ENCODE measurements at places on chromosomes 13 and 19.

DNA sequence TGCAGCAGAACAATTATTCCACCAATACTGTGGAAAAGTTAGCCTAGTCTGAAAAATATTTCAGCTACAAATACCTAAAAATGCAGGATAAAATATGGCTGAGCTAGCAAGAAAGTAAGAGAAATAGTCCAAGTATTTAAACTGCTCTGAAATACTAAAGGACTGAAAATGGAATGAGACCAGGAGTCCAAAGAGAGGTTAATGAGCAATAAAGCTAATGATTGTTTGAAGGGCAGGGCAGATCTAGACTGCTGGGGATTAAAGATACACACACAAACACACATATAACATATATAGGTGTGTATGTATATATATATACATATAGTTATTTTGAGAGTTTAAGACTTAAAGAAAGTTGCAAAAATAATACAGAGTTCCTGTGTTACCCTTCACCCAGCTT lies 2.6 kb upstream of the CDADC1 start:
- DNase-seq, result no peak

DNA sequence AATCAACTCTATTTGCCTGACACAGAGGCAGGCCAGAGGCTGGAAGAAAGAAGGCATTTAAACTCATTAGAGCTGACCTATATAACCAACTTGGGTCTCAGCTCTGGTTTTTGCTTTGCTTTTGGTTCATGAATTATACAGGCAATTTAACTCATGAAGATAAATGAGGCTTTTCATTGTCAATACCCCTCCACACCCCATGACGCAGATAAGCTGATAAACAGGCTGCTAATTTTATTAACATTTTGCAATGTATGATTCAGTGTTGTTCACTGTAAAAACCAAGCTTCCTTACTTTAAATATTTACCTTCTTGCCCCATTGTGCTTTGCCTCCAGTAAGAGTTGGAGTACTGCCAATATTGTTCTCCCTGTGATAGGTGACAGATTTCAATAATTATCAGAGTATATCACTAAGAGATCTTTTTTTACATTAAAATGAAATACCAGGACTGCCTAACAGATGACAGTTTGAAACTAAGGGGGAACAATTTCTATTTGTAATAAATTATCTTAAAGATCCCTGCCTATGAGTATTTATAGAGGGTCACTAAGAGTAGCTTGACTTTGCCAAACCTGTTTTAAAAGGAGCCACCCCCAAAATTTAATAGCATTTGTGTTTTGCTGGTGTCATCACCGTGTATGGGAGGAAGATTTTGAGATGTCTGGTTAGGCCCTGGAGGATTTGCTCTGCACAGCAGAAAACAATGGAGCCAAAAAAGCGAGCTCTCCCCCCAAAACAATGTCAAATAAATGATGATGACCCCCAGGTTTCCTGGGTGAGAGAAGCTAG lies 472.7 kb upstream of the NBEA start:
- DNase-seq, result no peak

DNA sequence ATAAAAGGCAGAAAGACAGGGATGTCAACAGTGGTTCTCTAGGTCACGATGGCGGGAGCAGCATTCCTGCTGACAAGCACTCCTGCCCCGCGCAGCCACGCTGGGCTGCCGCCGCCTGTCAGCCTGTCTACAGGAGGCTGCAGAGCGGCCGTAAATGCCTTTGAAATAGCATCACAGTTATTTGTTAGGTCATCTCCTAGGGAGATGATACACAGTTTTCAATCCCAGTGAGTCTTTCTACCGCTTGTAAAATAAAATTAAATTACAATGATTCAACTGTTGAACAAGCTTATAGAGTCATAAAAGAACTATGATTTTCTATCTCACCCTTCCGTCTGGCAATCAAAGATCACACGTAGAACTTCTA lies 7.3 kb upstream of the SLC7A9 start:
- DNase-seq, result no peak

- no peak for DNase-seq
These were observed 622.4 kb downstream of the DCT start for GRCh38 chr13:93857126-93857525.

GRCh38 chr13:99379856-99380801 lies 72.9 kb upstream of the GPR183 start:
- DNase-seq, result no peak

DNA sequence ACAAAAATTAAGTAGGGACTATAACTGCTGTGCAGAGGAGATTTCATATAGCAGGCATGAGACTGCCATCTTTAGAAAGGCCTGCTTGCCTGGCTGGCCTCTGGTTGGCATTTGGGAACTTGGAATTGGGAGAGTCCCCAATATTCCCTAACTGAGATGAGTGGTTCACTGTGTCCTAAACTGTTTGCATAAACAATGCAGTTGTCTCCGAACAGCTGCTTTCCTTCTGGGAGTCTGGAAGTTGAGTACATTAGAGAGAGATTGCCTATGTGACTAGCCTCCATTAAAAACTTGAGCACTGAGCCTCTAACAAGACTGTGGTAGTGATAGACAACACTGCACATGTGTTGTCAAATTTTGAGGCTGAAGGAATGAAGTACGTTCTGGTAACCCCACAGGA lies 47.4 kb downstream of the STOML3 start:
- no peak for DNase-seq

- no peak for DNase-seq
These were observed 380.4 kb downstream of the OLFM4 start for GRCh38 chr13:53408847-53409568.

- DNase-seq, result peak; percentile 75
These were observed 451 bp upstream of the ICAM5 start for GRCh38 chr19:10289167-10289835.

DNA sequence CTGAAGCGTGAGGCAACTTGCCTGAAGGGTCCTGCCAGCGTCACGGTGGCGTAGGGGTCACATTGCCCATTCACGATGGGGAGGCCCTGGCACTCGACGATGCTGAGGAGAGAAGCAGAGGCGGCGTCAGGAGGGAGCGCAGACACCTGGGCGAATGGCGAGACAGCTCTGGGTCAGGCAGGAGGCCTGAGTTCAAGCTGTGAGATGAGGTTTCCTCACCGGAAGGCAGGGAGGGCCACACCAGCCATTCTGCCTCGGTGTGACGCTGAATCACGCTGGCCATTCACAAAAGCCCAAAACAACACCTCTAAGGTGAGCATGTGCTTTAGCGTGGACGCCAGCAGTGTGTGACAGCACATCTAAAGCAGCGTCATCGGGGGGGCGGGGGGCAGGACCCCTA lies 54.0 kb upstream of the C13orf46 start:
- no peak for DNase-seq

DNA sequence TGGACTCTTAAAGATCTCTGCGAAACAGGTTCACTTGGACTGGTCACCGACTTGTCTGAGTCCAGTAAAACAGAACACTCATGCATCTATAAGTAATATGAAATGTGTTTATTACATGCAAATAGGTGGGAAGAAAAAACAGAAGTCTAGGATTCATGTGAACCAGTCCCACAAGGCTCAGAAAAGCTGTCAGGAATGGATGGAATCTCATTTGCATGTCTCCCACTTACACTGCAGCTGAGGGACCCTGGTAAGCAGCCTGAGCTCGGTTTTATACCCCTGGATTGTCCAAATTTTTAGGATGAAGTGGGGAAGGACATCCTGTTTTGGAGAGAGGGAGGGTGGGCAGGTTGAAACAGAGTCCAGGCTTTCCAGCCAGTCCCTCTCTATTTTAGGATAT lies 1545.1 kb upstream of the PCDH20 start:
- DNase-seq, result no peak

DNA sequence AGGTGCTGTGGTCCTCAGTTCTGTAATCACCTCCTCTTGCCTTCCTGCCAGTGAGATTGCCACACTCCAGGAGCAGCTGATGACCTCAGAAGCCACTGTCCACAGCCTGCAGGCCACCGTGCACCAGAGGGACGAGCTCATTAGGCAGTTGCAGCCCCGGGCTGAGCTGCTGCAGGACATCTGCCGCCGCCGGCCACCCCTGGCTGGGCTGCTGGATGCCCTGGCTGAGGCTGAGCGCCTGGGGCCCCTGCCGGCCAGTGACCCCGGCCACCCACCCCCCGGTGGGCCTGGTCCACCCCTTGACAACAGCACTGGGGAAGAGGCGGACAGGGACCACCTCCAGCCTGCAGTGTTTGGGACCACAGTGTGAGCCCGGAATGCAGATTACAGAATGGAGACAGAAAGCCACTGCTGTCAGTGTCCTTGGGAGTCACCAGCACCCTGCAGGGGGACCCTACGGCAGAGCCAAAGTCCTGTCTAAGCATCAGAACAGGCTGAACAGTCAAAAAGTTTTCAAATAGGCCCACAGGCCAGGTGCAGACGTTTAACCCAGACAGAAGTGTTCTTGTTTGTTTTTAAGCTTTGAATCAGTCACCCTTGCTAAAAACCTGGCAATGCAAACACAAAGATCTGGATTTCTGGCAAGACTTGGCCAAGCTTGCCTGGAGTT lies 4.2 kb downstream of the VMAC start:
- DNase-seq, result no peak

DNA sequence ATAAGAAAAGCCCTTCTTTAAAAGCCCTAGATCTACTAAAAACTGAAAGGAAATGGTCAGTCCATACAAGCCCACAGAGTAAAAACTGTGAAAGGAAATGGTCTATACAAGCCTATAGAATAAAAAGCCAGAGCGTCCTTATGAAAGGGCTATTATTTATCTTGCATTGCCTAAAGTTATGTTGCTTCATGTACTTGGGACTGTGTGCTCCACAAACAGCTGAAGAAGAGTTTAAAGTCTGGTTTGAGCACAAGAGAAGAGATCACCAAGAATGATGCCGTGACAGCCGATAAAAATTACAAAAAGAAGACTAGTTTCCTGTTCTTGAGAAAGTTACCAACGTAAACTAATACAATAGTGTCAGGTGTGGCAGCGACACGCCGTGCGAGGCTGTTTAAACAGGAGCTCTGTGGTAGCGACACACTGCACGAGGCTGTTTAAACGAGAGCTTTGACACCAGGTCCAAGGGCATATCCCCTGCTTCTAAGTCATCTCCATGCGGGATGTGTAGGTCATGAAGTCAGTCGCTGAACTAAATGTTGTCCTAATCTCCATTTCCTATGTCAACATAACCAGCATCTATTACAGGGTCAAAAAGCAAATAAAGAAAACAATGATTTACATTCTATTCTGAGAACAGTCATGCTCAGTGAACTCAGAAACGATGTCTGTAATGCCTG lies 24.9 kb downstream of the PCID2 start:
- DNase-seq, result no peak

DNA sequence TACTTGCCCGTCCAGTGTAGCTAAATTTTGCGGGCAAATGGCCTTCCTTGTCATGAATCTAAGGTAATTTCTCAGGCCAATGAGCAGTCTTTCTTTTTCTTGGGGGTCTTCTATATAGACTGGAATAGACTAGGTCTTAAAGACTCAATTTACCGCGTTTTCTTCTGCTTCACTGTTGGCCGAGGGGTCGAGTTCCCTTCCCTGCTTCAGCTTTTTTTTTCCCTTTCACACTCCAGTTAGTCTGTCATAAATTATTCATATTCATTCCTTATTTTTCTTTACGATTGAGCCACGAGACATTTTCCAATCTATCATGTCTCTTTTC lies 276 bp downstream of the ALG11 start:
- DNase-seq, result no peak

GRCh38 chr13:67023130-67023876 lies 206.8 kb downstream of the PCDH9 start:
- no peak for DNase-seq

DNA sequence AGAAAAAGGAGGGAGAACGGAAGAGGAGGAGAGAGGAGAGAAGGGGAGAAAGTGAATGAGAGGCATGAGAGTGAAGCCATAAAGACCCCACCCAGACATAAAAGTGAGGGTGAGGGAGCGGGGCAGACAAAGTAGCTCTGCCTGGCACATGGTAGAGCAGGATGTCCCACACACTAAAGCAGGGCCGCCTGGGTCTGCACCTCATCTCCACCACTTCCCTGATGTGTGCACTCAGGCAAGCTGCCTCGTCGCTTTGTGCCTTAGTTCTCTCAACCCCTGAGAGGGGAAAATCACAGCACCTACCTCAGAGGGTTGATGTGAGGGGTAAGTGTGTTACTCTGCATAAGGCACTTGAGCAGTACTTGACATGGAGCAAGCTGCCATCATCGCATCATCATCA lies 488.1 kb downstream of the COG6 start:
- no peak for DNase-seq

DNA sequence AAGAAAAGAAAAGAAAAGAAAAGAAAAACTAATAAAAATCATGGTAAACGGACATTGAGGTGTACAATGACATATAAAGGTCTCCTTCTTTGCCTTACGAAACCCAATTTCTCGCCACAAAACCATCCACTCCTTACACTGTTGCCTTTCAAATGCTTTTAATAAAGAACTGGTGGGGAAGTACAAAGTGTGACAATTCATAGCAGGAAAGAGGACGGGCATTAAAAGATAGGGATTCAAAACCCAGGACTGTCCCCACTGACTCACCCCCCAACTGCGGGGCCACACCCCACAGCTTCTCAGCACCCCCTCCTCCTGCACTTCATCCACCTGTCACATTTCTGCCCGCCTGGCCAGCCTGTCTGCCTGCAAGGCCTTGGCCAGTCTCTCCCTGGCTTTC lies 2.4 kb downstream of the MBD3L2B start:
- DNase-seq, result no peak

DNA sequence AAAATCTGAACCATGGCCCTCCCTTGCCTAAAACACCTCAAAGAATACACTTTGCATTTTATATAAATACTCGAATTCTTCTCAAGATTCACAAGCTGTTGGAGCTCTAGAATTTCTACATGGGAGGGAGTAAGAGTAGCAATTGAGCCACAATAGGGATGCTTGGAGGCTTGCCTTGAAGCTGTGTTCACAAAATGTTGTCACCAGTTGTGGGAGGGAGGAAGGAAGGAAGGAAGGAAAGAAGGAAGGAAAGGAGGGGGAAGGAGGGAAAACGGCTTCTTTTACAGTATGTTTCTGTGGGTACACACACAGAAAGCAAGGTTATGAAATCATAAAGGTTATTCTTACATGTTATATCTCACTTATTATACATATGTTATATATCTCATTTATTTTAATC lies 128.6 kb upstream of the PEG3 start:
- DNase-seq, result no peak

- no peak for DNase-seq
These were observed 332.0 kb downstream of the IRS2 start for GRCh38 chr13:109454167-109454917.

DNA sequence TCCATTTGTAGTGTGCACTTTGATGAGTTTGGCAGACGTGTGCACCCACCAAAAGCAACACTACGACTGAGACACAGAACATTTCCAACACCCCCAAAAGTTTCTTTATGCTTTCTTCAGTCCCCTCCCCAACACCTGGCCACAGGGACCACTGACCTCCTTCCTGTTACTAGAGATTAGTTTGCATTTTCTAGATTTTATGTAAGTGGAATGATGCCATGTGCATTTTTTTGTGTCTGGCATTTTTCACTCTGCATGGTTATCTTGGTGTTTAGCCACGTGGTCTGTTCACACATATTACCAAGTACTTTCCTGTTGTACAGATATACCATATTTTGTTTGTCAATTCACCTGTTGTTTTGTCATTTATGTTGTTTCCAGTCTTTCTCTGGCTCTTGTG lies 44.6 kb upstream of the URI1 start:
- no peak for DNase-seq
